Jurkat, Clone E6-1 (cell line): ENCODE measurements at places on chromosomes 13 and 19.

- DNase-seq = no peak
Measured at GRCh38 chr19:49559928-49560327, 20.4 kb downstream of the NOSIP start.

GRCh38 chr19:49666120-49666444 is 349 bp downstream of the BCL2L12 start:
- DNase-seq = no peak

GRCh38 chr13:47932950-47933923 is 67.8 kb downstream of the SUCLA2 start:
- DNase-seq = peak; percentile 82

DNA sequence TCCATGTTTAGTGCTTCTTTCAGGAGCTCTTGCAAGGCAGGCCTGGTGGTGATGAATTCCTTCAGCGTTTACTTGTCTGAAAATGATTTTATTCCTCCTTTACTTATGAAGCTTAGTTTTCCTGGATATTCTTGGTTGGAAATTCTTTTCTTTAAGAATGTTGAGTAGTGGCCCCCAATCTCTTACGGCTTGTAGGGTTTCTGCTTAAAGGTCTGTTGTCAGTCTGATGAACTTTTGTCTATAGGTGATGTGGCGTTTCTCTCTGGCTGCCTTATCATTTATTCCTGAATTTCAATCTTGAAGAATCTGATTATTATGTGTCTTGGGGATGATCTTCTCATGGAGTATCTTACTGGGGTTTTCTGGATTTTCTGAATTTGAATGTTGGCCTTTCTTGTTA is 26.0 kb downstream of the ZNF430 start:
- no peak for DNase-seq
